Right renal cortex interstitium (tissue), 3 donors: ENCODE measurements at places on chromosomes 3 and 15.
A peak's percentile ranks its signal among the peaks of the same experiment; 100 is the strongest.

DNA sequence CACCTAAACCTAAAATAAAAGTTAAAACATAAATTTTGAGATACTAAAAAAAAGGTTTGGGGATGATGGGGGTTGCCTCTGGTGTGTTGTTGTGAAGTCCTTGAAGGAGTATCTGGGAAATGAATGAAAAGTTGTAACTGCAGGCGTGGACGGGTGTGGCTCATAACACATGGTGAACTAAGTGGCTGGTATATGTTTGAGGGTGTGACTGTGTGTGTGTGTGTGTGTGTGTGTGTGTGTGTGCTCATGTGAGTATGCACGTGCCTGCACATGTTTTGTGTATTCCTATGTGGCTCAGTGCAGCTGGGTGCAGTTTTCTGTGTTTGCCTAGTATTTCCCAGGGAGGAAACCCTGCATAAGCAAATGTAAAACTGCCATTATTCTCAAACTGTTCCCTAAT, 229.9 kb upstream of the TRIM42 start:
- DNase-seq, result no peak

GRCh38 chr3:70471464-70472342, 159.3 kb upstream of the MDFIC2 start:
- no peak for DNase-seq

GRCh38 chr3:29694331-29694730, 413.5 kb downstream of the RBMS3 start:
- DNase-seq, result no peak

- no peak for DNase-seq
Measured at GRCh38 chr15:48644467-48644826, 1.1 kb downstream of the FBN1 start.

GRCh38 chr3:158330870-158331269, 221.0 kb downstream of the RSRC1 start:
- no peak for DNase-seq

- DNase-seq, result no peak
Measured at GRCh38 chr15:58214591-58215340, 76.6 kb downstream of the AQP9 start.

DNA sequence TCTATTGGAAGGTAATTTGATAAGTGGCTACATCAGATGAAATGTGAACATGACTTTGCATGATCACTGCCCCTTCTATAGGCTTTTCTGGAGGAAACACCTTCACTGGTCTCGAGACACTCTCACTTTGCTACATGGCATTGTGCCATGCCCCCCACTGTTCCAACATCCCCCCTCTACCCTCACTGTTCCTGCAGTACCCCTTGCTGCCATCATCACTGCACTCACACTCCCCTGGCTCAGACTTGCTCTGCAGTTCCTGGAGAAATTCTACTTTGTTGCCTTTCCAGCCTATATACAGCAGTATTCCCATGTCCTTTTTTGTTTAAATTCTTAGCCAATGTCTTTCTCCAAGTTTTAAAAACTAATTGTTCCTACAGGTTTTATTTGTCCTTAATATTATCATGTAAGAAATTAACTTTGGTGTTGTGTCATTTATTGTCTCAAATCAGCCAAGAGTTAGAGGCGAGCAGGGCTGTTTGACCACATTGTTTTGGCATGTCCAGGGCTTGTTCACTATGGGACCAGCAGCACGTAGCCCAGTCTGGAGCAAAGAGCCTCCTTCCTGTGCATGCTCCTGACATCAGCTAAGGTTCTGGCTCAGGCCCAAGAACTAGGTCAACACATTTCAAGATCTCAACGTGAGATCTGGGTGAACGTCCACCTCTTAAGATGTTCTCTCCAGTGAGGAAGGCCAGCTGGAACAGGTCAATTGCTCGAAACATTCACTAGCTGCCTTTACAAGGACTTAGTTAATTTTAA, 246.4 kb downstream of the SLC9A9 start:
- no peak for DNase-seq

DNA sequence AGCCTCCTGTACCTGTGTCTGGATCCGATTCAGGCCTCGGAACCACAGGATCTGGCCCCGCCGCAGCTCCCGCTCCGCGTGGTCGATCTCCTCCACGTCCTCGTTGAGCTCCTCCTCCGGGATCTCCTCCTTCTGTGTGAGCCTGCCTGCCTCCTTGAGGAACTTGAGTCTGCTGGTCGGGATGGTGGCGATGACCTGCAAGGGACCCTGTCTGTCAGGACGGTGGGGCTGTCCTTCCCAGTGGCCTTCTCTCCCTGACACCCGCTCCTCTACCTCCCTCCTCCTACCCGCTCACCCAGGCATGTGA, 17.2 kb upstream of the SEC13 start:
- no peak for DNase-seq

DNA sequence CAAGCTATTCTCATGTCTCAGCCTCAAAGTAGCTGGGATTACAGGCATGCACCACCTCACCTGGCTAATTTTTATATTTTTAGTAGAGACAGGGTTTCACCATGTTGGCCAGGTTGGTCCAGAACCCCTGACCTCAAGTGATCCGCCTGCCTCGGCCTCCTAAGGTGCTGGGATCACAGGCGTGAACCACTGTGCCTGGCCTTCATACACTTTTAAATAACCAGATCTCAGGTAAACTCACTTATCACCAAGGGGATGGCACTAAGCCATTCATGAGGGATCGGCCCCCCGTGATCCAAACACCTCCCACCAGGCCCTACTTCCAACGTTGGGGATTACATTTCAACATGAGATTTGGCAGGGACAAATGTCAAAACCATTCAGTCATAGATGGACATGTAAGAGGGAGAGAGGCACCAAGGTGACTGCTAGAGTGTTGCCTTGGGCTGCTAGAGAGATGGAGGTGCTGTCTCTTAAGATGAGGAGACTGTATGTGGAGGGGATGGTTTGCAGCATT, 13.3 kb upstream of the DOCK3 start:
- no peak for DNase-seq

GRCh38 chr15:59200560-59200959, 6.1 kb upstream of the LDHAL6B start:
- DNase-seq, result no peak

GRCh38 chr15:51750792-51751696, at the start of gene TMOD2:
Gene TMOD2, plus strand, starts transcription at chr15:51751597. Its CDS starts 14,845 bp downstream, at chr15:51766442.
- no peak for DNase-seq

DNA sequence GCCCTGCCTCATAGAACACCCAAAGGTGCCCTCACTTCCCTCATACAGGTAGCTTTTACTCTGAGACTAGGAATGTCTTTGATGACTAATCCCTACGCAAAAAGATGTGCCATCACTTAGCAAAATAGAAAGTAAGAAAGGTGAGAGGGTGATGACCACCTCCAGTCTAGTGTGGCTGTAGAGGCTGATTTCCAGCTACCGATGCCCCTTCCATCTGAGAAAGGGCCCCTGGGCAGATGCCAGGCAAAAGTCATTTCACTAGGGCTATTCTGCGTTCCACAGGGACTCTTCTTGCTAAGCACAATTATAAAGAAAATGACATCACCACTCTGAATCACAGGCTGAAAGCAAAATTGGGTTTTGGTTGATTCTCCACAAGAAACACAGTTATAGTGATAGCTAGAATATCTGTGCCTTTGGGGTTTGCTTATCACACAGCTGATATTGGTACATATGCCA, 77.4 kb downstream of the RBPMS2 start:
- no peak for DNase-seq

DNA sequence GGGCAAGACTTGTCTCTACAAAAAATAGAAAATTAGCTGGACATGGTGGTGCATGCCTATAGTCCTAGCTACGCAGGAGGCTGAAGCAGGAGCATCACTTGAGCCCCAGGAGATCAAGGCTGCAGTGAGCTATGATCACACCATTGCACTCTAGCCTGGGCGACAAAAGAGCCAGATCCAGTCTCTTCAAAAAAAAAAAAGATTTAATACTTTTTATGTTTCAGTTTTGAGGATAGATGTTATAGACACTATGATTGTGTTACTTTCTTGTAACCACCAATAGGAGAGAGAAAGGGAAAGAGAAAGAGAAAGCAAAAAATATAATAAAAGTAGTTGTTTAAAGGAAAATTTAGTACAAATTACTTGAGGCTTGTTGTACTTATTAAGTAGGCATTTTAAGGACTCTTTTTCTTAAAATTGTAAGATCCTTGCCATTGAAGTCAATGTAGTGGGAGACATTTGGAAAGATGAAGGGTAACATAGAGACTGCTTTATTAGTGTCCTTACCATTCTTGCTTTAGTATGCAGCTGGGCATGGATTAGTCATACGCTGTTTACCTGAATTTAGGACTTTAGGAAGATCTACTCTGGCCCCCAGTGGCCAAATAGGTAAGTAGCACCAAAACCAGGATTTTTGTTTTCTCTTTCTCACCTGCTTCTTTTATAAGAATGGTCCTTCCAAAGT, 35.1 kb upstream of the ZDHHC23 start:
- DNase-seq, result peak; percentile 8

- no peak for DNase-seq
Measured at GRCh38 chr15:66235866-66236265, 17.7 kb downstream of the MEGF11 start.

- DNase-seq, result no peak
Measured at GRCh38 chr3:175573226-175573625, 714.1 kb downstream of the NAALADL2 start.

- no peak for DNase-seq
Measured at GRCh38 chr3:54046641-54047214, 75.6 kb upstream of the CACNA2D3 start.

- DNase-seq, result no peak
Measured at GRCh38 chr3:127407026-127407939, 119.4 kb upstream of the PRR20G start.

DNA sequence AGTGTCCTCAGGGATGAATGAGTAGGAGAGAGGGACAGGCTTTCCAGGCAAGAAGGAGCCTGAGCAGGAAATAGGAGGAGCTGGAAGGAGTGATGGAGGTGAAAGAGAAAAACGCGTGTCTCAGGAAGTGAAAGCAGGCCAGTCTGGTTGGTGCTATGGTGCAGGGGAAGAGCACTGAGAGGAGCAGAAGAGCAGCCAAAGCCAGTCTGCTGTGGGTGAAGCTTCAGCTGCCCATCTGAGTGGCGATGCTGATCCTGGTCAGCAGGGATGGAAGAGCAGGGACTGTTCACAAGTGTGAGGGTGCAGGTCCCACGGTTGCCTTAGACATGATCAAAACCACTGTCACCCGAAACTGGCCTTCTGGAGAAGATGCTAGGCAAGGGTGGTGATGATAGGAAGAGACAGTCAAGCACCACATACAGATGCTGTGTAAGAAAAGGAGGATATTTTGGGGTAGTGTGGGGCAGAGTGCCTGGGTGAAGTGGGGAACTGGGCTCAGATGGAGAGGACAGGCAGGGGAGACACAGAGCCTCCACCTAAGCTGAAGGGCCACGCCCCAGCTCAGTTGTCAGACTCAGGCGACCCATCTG, 5.5 kb upstream of the KY start:
- DNase-seq, result no peak

DNA sequence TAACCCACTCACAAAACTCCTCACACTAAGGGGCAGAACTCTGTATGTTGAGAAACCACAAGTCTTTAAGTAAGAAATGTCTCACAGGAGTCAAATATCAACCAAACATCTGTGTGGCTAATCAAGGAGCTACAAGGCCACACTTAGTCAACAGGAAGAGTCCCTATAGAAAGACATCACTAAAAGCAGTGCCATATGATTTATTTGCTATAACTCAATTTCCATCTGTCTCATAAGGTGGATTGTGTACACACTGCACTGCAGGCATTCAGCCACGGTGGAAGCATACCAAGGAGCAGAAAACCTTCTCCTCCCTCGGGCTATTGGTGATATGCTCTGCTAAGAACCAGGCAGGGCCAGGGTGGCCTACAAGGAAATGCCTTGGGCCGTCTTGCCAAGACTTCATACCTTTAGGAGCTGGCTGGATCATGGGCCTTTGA, 197.6 kb upstream of the CFAP20DC start:
- DNase-seq, result no peak

GRCh38 chr15:81174792-81175327, 21.8 kb upstream of the IL16 start:
- no peak for DNase-seq

DNA sequence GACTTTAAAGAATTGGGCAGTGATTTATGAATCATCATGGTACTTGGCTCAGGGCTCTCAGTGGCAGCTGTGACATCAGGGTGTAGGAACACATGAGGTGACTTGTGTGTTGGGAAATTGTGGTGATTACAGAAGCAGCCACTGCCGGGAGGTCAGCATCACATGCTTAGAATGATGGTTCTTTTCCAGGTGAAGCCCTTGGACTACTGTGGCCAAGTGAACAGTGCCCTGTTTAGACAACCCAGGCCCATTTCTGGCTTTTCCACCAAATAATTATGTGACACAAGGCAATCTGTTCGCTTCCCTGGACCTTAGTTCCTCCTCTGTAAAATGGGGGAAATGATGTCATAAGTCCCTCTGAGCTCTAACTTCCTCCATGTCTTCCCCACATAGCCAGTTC, 139.7 kb upstream of the ROPN1 start:
- DNase-seq, result no peak

DNA sequence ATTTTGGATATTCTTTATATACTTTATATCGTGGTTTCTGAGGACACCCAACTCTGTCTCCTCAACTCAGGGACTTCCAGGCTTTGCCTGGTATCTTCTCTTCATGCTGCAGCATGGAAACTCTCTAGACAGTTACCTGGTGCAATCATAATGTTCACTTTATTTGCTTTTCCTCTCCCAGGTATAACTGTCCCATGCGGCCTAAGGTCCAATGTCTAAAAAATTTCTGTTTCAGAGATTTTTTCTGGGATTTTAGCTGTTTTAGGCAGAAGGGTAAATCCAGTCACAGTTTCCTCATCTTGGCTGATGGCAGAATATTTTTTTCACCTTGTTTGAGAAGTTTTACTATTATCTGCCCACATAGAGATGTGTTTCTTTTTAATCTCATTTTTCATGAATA, 139.9 kb upstream of the KCNMB2 start:
- DNase-seq, result no peak

DNA sequence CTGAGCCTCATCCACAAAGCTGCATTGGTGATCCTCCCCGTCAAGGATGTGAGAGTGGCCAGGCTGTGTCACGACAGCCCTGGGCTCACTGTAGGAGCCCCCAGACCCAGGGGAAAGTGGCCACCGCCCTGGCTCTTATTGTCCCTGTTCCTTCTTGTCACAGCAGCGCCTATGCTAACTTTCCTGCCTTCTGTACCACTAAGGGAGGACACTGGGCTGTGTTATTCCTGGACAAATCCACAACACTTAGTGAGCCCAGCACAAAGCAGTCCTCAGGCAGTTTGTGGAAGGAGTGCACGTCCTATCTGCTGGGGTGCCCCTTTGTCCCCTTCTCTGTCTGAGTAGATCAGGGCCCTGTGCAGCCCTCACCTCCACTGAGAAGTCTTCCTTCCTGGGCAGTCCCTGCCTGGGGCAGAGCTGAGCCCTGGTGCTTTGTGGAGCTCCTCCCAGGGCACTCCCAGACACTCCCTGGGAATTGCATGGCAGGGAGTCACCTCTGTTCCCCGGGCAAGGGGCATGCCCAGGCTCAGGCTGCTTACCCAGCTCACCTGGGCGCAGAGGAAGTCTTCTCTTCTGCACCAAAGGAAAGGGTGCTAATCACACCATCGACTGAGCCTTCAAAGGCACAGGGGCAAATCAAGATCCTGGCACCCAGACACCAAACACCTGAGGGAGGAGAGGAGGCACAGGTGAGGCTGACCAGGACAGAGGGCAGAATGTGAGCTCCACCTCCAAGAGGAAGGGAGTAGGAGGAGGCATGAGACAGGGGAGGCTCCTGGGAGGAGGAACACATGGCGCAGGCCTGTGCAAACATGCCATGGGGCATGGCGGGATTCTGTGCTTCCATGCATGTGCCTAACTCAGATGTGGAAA, 138.7 kb downstream of the KLF13 start:
- DNase-seq, result no peak
